ENCODE measurements at places on chromosomes 1 and 21.

DNA sequence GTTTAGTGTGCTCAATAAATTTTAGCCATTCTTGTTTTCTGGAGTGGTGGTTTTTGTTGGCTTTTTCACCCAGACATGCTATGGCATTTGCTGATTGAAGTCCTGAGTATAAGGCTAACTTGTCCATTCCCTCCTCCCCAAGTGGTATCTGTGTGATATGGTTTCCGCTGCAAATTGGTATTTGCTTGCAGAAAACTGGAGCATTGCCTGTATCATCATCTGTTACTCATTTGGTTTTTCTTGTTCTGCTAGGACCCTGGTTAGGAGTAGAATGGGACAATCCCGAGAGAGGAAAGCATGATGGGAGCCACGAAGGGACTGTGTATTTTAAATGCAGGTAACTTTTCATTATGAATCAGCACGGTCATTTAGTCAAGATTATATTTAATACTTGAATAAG, 34.0 kb downstream of the TBCE start:
- DNase-seq: no peak

- DNase-seq: no peak
Measured at GRCh38 chr1:215084621-215085020, 2.1 kb downstream of the KCNK2 start.

GRCh38 chr1:233933339-233933738, 28.9 kb downstream of the SLC35F3 start:
- no peak for DNase-seq

DNA sequence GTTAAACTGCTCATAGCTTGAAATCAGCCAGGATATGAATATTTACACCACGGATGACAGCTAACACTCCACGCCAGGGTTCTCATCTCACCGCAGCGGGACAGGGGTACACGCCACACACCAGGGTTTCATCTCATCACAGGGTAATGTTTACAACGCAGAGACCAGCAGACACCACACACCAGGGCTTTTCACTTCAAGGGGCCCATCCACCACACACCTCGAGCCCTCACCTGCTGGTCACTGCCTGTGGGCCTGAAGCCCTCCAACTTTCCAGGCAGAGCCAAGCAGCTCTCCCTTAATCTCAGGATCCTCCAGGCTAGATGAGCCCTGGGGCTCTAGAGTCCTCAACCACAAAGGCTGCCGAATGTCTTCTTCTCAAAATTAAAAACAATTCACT, 1.3 kb upstream of the KRTAP10-12 start:
- DNase-seq: no peak

- DNase-seq: peak; percentile 29
Measured at GRCh38 chr1:183983371-183984105, 54.0 kb downstream of the COLGALT2 start.

DNA sequence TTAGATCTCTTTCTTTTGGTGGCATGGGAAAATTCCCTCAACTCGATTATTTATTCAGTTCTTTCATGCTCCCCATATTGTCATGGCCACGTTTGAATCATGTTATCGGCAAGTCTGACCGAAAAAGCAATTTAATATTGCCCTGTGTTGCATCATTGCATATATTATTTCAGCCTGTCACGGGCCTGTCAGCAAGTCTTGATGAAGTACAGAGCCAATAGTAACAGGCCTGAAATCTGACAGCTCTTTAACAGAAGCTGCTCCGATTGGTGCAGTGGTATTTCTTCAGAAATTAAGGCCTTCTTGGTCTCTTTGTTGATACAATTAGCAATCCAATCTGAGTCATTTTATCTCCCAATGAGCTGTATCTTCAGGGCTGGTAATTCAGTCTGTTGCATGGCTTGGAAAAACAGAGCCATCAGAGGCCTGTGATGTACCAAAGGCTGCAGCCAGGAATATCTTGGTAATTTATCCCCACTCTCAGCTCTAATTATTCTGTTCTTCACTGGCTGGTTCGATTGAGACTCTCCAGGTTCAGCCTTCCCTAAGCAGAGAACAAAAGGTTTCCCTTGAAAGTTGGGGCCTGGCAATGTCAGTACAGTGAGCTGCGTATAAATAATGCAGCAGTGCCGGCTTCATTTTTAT, 149.5 kb downstream of the FGGY start:
- no peak for DNase-seq

- no peak for DNase-seq
Measured at GRCh38 chr1:165549973-165550372, 6.2 kb downstream of the LRRC52 start.

DNA sequence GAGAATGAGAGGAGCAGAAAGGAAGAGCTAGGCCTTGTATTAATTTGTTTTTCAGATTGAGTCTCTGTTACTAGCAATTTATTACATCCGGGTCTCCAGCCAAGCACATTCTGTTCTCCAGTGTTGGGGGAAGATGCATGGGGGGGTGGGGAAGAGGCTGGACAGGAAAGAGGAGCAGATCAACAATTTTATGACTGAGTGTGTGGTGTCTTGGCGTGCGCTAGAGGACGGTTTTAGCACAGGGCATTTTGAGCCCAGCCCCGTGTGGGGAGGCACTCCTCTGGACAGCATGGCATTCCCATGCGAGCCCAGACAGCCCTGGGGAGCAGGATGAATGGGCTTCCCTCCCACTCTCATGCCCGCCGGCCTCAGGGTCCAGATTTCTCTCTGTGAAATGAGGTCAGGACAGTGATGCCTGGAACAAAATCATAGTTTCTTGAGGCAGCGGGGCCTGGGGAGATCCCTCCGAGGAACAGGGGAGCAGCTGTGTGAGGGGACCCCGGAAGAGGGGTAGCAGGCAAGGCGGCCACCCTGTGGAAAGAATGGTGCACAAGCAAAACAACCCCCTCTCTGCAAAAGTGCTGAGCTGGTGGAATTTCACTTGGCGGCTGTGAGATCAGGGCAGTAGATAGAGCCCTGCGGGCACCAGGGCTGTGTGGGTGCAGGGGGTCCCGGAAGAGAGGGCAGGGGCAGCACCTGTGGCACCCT, 16.3 kb downstream of the SOX13 start:
- DNase-seq: no peak

DNA sequence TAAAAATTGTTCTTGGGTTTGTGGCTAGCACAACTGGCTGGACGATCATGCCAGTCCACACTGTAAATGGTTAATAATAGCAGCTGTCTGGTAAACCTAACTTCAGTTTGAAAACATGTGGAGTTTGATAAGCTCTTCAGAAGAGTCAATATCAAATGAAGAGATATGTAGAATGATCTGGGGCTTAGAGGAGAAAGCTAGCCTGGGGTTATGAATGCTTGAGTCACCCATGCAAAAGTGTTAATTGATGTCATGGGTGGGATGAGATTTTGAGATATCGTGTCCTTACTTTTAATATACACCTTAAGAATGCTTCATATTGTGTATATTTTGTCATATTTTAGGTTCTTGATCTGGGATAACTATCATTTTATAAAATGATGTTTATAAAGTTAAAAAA, 554.7 kb upstream of the ZRANB2 start:
- DNase-seq: no peak

GRCh38 chr1:156857532-156857931, 1.4 kb downstream of the INSRR start:
- no peak for DNase-seq

GRCh38 chr1:51945591-51945990, 44.9 kb downstream of the RAB3B start:
- no peak for DNase-seq

- DNase-seq: no peak
Measured at GRCh38 chr1:37477198-37477931, 3.0 kb downstream of the ZC3H12A start.

DNA sequence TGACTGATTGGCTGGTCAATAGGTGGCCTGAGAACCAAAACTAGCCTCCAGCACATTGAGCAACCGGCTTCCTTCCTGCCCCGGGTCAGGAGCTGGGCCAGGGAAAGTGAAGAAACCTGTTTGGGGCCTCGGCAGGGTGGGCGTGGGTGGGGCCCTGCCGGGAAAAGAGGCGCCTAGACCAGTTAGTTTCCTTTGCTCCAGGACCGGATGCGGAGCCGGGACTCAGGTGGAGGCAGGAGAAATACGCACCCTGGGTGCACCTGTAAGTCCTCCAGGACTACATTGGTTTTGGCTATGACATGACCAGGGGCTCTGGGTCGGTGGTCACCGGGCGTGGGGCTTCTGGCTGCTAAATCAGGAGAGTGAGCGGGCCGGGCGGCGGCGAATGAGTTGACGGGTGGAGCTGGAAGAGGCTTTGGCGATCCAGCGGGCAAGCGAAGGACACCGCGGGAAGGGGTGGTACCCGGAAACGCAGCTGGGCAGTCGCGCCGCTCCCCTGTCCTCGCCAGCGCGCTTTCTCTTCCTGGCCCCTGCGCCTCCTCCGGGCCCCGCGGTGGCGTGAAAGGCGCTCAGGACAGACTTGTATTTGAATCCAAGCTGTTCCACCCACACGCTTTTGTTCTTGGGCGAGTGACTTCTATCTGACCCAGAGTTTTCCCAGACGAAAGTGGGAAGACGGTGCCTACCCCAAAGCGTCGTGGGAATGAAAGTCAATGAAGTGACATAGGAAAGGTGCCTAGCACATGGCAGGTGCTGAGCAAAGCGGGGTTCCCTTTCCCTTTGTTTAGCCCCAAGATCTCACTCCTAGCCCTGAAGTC, 30.6 kb upstream of the JUN start:
- peak; percentile 65 for DNase-seq

GRCh38 chr1:244431166-244431565, 20.5 kb downstream of the ADSS2 start:
- DNase-seq: no peak

GRCh38 chr1:27045973-27046558, 33.4 kb upstream of the TENT5B start:
- DNase-seq: peak; percentile 66

- no peak for DNase-seq
Measured at GRCh38 chr1:101723415-101723814, 273.3 kb downstream of the OLFM3 start.

GRCh38 chr1:37434292-37435225, 39.8 kb upstream of the ZC3H12A start:
- DNase-seq: peak; percentile 68

- no peak for DNase-seq
Measured at GRCh38 chr1:67664048-67664447, 21.0 kb upstream of the GADD45A start.

DNA sequence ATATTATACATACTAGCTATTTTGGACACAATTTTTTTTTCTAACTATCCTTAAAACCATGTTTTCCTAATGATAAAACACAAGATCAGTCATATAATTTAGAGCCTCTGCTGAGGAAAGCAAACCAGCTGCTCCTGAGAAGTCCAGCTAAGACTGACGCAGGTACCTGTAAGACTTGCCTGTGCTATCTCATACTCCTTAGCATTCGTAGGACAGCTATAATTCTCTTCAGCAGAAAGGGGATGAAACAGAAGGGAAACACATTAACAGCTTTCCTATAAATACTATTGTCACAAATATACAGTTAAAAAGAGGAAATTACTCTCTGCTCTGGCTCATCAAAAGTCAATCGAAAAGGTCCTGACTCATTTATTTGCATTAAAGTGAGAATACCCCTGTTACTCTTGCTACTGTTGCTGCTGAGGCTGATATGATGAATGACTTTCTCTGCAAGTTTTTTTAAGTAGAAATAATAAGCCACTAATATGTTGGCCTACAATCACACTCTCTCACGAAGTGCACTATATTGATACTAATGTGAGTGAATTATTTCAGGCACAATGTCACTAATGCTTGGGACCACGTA, 757.1 kb downstream of the KCNT2 start:
- DNase-seq: no peak

DNA sequence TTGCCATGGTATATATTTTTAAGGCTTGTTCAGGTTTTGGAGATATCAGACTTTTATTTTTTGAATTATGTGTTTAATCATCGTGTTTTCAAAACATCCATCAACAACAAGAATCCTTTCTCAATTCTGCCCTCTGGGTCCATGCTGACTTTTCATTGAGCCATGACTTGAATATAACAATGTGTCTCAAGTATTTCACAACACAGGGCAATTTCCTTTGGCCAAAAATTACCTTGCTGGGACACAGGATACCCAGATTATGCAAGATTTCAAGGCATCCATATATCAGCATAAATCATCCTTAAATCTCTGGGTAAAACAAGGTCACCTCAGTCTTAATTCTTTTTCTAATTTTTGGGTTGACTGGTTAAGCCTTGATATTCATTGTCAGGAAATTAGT, 411.2 kb upstream of the USP24 start:
- no peak for DNase-seq

GRCh38 chr1:100051893-100052292, 80.8 kb downstream of the SASS6 start:
- DNase-seq: no peak

DNA sequence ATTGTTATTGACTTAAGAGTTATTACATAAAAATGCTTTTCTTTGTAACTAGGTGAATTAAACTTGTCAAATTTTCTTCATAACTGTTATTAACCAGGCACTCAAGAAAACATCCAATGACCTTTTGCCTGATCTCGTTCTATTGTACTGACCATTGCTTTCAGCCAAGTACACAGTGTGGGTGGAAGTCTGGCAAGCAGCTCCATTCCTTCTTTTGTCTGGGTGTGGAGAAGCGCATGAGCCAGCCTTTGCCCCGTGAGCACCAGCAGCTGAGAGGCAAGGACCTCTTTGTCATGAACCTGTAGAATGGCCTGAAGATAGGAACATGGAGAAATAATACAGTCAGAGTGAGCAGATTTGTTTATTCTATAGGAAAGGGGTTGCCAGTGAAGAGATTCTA, 57.5 kb downstream of the IARS2 start:
- DNase-seq: no peak

GRCh38 chr1:83815330-83815729, 183.6 kb downstream of the TTLL7 start:
- peak; percentile 52 for DNase-seq

DNA sequence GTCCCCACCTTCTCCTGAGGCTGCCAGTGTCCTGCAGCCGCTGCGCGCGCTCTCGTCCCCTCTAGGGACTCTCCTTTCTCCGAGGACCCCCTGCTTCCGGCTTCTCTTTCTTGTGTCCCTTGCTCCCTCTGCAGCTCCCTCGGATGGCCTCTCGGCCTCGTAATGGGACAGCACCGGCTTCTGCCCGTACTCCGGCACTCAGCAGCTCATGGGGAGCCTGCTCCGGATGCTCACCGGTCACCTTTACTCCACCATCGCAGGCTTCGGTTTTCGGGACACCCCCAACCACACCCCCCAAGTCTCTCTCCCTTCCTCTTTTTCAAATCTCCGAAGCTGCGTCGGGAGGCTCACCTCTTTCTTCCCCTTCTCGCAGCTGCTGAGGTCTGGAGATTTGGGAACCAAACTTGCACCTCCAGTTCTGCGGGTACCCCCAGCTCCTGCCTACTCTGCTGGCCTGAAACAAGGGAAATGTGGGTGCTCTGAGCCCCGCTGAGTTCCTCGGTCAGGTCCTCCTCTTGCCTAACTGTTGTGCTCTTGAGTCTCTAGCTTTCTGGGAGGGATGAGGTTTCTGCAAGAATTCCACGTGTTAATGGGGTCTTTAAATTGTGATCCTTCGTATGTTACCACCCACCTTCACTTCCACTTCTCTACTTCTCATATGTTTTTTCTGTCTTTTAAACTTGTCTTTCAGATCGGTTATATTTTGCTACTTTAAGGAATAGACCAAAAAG, 930 bp downstream of the CDC14A start:
- DNase-seq: peak; percentile 58

GRCh38 chr1:61093525-61094137, 11.3 kb downstream of the NFIA start:
- no peak for DNase-seq
